ENCODE measurements at places on chromosomes 7 and 10.
A peak's percentile ranks its signal among the peaks of the same experiment; 100 is the strongest.

- DNase-seq: no peak
Measured at GRCh38 chr7:17946591-17946990, 6.3 kb upstream of the SNX13 start.

- DNase-seq: peak; percentile 48
Measured at GRCh38 chr7:156764016-156764669, 123.6 kb downstream of the RNF32 start.

DNA sequence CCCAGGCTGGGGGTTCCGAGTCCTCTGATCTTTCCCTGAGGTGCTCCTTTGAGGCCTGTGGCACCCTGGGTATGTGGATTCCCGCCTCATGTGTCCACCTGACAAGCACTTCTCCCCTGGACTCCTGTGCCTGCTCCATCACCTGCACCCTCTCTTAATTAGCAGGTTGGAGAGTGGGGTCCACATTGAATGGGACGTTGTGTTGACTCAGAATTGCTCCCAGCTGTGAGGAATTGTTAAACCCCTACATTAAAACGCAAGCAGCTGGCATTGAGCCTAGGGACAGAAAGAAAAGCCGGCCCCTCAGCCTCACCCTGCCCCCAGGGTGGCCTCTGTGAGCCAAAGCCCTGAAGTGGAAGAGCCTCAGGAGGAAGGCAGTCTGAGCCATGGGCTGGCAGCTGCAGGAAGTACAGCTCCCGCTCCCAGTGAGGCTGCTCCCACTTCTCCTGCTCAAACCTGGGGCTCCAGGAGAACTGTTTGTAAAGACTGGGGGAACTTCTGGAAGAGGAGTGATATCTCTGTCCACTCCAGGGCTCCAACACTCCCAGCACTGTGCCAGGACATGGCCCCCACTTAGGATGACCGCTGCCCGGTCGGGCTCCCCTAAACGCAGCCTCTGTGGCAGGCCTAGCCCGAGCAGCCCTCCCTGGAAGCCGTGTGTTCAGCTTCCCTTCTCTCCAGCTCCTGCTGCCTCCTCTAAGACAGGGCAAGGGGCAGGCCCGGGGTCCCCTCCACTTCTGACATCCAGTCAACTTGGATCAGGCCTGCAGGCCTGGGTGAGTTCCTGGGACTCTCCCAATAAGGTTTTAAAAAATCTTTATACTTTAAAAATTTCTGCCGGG, 1.8 kb upstream of the OPN4 start:
- DNase-seq: no peak

GRCh38 chr10:132685921-132686680, 99.8 kb downstream of the NKX6-2 start:
- DNase-seq: no peak

DNA sequence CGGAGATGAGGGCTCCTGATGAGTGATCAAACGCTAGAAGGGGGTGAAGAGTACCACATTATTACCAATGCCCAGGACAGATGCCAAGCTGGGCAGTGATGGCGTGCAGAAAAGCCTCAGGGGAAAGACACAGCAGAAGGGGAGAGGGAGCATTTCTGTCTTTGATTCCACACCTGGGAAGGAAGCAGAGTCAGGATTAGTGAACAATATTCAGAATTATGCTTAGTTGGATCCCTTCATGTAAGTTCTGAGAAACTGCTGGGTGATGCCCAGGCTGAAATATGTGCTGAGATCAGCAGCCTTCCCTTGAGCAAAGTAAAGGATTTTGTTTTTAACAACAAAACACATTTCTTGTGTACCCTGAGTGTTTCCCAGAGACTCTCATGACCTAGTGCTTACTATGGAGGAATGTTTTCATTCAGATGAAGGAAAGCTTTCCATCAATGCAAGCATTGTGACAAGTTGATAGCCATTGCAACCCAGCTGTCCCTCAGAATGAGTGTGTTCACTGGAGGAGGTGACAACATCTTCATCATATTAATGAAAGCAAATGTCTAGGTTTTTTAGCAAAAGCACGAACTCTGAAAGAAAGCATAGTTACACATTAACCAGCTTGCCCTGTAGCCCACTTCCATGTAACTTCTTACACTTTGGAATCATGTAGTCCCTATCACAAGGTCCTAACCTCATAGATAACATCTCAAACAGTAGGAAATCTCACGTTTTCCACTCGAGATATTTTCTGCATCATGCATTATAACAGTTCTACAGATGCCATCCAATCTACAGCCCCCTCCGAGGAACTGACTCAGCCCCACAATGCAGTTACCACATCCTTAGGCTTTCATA, 23.8 kb upstream of the AKR1C1 start:
- DNase-seq: no peak

DNA sequence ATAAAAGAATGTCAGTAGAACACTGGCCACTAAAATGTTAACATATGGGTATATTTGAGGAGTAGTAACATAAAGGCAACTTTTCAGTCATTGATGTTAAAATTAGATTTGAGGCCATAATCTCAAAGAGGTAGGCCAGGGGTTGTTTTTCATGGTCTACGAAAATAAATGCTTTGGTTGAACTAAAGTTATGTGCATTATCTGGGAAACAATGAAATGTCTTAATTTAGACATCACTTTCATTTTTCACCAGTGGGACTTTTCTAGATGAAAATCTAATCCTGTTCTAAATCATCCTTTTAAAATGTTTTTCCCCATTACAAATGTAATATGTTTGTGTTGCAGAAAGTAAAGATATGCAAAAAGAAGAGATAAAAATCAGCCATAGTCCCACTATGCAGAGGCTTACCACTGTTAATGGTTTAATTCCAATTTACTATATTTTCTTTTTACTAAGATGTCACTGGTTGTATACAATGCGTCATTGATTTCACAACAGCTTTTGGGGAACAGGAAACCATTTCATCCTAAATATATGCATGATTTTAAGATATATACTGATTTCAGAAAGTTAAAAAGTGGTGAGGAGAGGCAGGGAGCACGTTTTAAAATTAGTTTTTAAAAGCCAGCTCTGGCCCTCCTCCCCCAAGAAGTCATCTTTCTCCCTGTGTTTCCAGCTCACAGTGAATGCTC, 64.3 kb downstream of the ARID5B start:
- no peak for DNase-seq

DNA sequence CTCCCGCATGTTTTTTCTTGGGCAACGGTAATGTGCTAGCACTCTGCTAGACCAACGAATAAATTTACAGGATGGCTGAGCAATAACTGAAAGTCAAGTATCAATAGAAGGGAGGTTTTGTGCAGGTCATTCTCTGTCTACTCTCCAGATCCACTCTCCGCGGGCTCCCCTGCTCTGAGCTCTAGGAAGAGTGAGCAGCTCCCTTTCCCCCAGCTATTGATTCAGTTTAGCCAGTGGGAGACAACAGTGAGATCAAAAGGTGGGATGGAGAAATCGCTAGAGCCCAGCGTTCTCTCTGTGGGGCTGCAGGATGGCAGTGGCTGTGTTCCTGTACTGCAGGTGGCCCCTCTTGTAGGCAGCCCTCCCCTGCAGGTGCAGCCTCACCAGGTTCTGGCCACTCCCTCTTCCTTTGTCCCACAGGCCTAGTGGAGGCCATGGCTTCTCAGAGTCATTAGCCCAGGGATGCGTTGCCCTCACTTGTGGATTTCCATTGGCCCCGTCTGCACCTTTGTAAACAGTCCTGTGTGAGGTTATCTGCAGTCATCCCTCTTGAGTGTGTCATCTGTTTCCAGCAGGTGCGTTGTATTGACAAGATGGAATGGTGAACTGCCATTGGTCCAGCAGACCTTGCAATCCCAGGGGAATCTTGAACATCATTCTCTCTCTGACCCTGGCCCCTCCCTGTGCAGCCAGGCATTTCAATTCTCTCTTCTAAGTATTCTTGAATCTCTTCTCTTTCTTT, 11.1 kb downstream of the MSRB2 start:
- DNase-seq: no peak

DNA sequence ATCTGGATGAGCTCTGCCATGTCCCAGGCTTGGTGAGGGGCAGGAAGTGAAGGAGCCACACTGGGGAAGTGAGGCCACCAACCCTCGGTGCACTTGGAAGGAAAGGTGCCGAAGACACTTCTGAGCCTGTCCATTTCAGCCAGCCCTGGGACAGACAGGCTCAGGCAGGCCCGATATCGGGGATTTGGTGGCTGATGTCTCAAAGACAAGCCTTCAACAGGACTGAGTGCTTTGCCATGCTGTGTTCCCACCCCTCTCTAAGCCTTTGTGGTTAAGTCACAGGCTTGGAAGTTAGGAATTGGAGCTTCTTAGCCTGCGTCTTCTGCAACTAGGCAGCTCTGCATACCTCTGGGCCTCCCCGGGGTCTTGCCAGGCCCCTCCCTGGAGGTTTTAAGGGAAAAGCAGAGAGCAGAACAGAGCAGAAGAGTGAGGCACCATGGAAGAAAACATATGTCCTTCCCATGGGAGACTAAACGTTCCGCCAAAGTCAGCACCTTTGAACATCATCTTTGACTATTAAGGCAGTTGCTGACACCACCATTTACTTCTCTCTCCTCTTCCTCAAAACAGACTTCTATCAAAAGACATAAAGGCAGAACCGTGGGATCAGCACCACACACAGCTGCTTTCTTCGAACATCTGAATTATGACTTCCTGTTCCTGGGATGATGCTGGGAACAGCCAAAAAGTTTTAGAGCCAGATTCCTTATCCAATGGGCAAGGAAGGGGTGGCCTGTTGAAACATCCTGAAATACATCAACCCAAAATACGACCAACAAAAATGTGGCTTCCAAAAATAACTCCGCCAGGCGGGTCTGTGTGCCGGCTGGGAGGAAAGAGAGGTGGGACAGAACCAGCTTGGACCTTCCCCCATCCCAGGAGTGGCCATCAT, 71.8 kb downstream of the AFAP1L2 start:
- peak; percentile 15 for DNase-seq

- no peak for DNase-seq
Measured at GRCh38 chr7:154096-154799, 38.1 kb upstream of the FAM20C start.

DNA sequence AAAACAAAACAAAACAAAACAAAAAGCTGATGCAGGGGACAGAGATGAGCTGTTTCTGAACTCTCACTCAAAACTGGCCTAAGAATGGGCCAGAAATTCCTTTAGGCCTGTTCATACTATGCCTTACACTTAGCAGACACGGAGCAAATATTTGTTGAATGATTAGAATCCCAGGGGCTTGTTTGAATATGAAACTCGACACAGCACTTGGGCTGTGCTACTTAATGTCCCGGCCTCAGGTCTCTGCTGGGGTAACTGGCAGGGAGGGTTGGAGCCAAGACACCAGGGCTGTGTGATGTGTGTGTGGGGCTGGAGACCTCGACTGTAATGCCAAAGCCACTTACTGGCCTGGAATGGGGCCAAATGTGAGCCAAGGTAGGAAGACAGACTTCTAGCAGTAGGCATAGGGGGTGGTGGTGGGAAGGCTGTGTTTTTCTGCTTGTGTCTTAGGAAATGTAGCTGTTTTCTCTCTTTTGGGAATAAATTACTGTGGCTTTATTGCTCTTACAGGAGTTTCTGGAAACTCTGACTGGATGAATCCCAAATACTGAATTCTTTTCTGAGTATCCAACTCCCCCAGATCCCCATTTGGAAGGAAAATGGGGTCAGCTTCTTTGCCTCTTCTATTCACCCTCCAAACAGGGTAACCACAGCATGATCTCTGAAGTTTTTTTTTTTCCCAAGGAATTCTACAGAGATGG, 66.7 kb downstream of the EMX2 start:
- DNase-seq: peak; percentile 83

DNA sequence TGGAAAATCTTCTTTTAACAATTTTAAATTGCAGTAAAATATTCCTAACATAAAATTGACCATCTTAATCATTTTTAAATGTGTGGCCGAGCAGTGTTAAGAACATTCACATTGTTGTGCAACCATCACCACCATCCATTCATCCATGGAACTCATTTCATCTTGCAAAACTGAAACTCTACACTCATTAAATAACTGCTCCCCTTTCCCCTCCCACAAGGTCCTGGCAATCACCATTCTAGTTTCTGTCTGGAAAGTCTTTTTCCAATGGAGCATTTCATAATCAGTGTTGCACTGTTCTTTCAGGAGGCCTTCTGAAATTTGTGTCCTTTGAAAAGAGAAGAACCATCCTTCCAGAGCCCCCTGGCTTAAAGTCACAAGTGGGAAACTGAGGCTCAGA, 233.1 kb downstream of the PLXNA4 start:
- DNase-seq: no peak

DNA sequence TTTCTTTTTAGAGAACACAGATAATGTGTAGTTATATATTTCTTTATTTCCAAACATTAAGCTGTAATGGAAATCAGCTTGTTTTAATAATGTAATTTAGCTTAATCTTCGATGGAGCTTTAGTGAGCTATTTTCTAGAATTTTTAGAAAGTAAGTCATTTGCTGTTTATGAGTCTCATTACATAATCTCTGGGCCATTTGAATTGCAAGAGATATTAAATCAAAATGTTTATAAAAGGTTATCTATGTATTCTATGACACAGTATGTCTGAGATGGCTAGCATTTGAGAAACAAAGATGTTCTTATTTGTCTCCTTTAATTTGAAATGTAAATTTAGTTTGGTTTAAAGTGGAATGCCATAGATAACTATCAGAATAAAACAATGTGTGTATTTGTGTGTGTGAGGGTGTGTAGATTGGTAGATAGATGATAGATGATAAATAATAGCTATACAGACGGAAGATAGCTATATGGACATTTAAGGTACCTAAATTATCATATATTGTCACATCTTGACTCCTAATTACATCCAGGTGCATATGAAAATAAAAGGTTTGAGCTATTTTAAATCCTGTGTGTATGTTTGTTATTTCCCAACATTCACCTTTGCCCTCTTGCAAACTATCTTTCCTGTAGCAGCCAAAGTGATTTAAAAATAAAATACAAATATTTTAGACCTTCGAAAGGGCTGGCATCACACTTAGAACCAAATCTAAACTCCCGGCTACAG, 478.0 kb upstream of the KLF6 start:
- DNase-seq: no peak

- DNase-seq: no peak
Measured at GRCh38 chr7:150657526-150657925, 25.3 kb upstream of the GIMAP6 start.

DNA sequence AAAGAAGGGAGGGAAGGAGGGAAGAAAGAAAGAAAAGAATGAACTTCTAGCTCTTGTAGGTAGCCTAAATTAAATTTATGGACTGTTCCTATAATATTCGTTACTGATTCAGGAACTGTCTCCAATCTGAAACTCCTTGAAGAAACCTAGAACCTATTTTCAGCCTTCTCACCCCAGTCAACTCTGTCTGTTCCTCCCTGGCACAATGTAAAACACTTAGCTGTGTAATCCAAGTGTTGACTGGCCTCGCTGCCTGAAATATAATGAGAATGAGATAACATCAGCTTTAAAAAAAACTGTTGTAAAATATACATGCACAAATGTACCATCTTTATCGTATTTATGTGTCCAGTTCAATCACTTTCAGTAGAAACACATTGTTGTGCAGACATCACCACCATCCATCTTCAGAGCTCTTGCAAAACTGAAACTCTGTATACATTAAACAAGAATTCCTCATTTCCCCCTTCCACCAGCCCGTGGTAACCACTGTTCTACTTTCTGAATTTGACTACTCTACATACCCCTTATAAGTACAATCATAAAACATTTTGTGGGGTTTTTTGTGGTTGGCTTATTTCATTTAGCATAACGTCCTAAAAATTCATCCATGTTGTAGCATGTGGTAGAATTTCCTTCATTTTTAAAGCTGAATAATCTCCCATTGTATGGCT, 6.3 kb upstream of the C7orf33 start:
- no peak for DNase-seq

Measured in GM04504 (cell line).